ENCODE measurements at places on chromosomes 7 and 10. TPM values are rescaled to one million over a fixed set of nuclear protein-coding genes. Genes with fewer than 3 reads are reported as not detected.

GRCh38 chr7:40566879-40567278 is 432.1 kb downstream of the SUGCT start:
- DNase-seq: no peak

DNA sequence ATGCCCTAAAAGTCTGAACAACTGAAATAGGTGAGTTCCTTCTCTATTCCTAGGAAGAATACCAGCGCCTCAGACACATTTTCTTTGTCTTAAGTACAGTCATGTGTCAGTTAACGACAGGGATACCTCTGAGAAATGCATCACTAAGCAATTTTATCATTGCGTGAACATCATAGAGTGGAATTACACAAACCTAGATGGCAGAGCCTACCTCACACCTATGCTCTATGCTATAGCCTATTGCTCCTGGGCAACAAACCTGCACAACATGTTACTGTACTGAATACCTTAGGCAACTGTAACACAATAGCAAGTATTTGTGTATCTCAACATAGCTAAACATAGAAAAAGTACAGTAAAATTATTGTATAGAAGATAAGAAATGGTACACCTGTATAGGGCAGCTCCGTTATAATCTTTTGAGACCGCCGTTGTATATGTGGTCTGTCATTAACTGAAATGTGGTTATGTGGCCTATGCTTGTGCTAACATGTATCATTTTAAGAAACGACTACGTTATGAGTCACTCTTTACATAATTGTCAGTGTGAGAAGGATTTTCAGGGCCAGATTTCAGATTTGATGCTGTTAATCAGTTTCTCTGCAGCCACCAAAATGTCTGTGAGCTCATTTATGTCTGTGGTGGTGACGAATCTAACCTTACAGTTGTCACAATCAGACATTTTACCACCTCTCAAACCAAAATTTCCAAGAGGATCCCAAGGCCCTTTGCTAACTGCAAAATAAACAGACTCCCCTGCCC is 66.1 kb upstream of the STK17A start:
- DNase-seq: peak; percentile 12

DNA sequence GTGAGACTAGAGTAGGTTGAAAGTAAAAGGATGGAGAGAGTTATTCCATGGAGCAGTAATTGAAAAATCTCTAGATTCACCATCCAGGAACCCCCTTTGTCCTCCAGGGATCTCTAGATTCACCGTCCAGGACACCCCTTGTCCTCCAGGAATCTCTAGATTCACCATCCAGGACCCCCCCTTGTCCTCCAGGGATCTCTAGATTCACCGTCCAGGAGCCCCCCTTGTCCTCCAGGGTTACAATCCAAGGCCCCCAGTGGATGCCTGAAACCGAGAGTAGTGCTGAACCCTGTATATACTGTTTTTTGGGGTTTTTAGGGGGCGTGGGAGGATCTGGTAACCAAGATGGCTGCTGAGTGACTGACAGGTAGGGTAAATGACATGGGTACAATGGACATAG is 38.3 kb upstream of the PPP2R2D start:
- no peak for DNase-seq

DNA sequence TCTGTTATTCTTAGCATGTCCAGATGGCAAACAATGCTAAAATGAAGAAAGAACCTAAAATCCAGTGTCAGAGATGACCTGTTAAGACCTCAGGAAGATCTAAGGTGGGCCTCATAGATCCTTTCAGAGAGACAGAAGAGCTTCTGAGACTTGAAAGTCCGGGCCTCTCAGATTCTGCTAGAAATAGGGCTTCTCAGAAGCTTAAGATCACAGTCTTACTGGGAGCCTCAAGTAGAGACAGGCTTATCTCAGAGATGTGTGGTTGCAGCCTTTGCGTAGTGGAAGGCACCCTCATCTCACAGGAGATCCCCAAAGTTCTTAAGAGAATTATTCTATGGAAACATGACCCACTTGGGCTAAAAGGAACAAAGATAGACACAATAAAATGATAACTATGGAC is 642.8 kb downstream of the TNS3 start:
- DNase-seq: no peak

DNA sequence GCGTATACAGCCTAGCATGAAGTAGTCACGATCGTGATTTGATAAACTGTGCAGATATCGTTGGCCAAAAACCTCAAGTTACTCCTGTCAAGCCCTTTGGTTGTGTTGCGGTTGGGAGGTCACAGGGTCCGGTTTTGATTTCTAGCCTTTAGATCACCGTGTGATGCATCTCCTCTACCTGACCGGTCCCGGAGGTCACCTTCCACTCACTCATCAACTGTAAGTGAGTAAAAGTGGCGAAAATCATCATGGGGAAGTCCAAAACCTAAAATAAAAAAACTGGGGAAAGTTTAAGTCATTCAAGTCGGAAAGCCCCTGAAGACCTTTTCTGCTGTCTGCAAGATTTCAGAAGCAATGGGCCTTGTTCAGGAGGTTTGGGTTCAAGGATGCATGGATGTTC is 62.8 kb downstream of the ADARB2 start:
- no peak for DNase-seq

GRCh38 chr7:40546616-40547501 is 412.1 kb downstream of the SUGCT start:
- DNase-seq: no peak

FGFBP3 gene
- total RNA-seq: 1.5 TPM

GRCh38 chr10:16381083-16381482 is 55.7 kb upstream of the PTER start:
- DNase-seq: no peak

DNA sequence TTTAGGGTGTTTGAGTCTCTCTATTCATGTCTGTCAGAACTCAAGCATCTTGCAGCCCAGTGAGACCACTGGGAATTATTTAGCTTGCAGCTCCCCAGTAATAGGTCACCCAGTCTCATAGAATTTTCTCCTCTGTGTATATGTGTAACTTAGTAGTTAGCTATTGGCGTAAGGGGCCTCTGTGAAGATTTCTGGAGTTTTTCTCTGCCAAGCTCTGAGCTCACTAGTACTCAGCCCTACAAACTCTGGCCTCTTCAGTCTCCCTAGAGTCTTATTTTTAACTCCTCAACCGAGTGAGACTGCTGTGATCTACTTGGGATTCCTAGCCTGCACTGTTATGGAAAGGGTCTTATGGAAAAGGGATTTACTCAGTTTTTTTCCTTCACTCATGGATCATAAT is 90.2 kb downstream of the PPP1R9A start:
- DNase-seq: no peak

- no peak for DNase-seq
Measured at GRCh38 chr10:33534416-33534815, 199.9 kb upstream of the NRP1 start.

- DNase-seq: no peak
Measured at GRCh38 chr7:116340943-116341907, 130.9 kb downstream of the TES start.

DNA sequence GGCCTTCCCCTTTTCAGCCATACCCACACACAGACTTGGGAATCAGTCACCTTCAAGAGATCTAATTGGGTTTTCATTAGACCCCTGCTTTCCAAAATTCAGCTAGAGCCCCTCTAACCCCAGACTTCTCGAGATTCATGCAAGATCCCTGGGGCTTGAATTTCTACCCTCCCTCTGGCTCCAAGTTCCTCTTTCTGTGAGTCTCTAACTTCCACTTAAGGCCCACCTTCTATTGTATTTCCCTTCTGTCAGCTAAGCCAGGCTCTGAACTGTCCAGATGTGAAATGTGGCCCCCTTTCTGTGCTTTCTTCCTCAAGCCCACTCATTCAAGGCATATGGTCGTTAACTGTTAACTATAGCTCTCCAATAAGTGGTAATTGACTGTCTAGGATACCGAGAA is 132.2 kb downstream of the ZNF365 start:
- DNase-seq: no peak

- DNase-seq: no peak
Measured at GRCh38 chr10:64463406-64463805, 942.2 kb downstream of the REEP3 start.

PON1 gene
- total RNA-seq: not detected

GRCh38 chr10:6124666-6125065 is 35.8 kb downstream of the RBM17 start:
- DNase-seq: no peak

HECW1 gene
- not detected for total RNA-seq

DNA sequence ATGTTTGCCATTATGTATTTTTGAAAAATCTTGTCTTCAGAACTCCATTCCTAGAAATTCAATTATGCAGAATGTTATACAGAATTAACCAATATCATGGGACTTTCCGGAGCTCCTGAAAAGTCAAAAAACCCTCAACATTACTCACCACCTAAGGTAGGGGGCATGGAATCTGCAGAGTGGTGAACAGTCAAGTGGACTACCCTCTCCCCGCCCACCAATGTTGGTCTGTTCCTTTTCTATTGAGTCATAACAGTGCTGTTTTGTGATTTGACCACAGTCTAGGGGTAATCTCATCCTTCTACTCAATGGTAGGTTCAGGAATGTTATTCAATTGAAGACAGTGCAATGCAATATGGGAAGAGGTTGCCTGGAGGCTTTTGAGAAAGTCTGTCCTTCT is 130.5 kb upstream of the HABP2 start:
- no peak for DNase-seq

SPDYE6 gene
- total RNA-seq: not detected

CALCR gene
- total RNA-seq: not detected

GRCh38 chr10:36057180-36057579 is 415.1 kb upstream of the FZD8 start:
- no peak for DNase-seq

TMEM273 gene
- total RNA-seq: 28.0 TPM

DNA sequence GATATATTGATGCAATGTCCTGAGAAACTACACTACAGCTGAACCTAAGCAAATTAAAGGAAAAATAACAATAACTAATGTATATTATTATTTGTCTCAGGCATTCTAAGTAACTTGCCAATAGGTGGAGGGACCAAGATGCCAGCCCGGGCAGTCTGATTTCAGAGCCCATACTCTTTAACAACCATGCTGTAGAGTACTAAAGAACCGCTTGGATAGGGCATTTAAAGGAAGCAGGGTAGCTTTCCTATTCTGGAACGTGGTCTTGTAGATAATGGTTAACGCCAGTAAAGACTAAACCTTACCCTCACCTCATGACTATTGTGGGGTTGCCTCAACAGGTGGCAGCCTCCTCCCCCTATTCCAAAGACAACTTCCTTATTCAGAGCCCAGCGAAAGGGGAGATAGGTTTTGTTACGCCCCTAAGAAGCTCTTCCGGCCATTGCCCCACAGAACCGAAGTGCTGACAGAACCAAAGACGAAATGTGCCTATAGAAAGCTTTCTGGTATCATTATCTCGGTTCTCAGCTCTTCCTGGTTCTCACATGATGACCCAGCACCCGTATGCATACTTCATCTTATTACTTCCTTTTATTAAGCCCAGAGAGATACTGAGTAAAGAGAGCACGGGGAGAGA is 707 bp upstream of the C1GALT1 start:
- DNase-seq: peak; percentile 58

GRCh38 chr7:4261601-4261960 is 420.5 kb upstream of the FOXK1 start:
- no peak for DNase-seq

INA gene
- 0.35 TPM for total RNA-seq

NUTM2B gene
- total RNA-seq: 0.30 TPM

OR6V1 gene
- total RNA-seq: not detected

- no peak for DNase-seq
Measured at GRCh38 chr10:27366769-27367168, 126.2 kb upstream of the ACBD5 start.

GRCh38 chr10:6234371-6234770 is 31.6 kb downstream of the PFKFB3 start:
- no peak for DNase-seq

WDFY4 gene
- 0.07 TPM for total RNA-seq

FXYD4 gene
- total RNA-seq: not detected

GRCh38 chr10:24897326-24897926 is 55.0 kb downstream of the PRTFDC1 start:
- no peak for DNase-seq

GRCh38 chr10:29166713-29167112 is 122.2 kb upstream of the LYZL1 start:
- DNase-seq: no peak

IFIT2 gene
- total RNA-seq: 38.2 TPM

DNA sequence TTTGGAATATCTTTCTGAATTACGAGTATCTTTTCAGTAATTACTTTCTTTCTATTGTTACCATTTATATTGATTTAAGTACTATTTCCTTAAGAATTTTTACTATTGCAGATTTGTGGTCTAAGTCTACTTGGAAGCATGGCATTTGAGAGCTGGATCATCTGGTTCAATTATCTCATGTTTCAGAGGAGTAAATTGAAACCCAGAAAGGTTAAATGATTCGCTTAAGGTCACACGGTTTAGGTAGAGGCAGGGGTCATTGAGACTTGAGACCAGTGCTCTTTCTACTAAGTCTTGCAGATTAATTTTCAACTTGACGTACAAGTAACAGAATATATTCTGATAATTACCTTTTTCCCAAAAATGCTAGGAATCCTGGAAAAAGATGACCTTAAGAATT is 109.2 kb upstream of the GLCCI1 start:
- DNase-seq: no peak

DNA sequence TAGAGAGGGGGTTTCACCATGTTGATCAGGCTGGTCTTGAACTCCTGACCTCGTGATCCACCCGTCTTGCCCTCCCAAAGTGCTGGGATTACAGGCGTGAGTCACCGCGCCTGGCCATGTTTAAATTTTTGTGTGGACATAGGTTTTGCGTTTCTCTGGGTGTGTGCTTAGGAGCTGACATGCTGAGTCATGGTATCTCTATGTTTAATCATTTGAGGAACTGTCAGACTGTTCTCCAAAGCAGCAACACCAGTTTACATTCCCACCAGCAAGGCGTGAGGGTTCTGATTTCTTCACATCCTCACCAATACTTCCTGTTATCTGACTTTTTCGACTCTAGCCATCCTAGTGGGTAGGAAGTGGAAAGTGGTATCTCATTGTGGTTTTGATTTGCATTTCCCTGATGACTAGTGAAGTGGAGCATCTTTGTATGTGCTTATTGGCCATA is 153.7 kb downstream of the DNAJB6 start:
- peak; percentile 58 for DNase-seq

RTKN2 gene
- 4.8 TPM for total RNA-seq

- no peak for DNase-seq
Measured at GRCh38 chr7:19305698-19306097, 160.5 kb upstream of the FERD3L start.

GRCh38 chr10:23081891-23082290 is 13.5 kb upstream of the MSRB2 start:
- no peak for DNase-seq

DNA sequence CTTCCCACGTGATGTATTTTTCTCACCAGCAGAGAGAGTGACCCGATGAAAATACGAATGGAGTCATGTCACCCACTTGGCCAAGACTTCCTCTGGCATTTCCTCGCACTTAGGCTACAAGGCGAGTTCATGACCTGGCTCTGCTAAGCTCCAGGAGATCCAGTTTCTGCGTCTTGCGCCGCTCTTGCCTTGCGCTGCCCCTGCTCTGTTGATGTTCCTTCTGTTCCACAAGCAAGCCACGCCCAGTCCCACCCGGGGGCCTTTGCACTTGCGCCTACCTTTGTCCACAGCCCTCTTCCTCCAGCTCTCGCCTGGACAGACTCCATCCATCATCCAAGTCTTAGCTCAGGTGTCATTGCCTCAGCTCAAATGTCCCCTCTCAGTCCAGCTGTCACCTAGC is 116.3 kb upstream of the SHH start:
- DNase-seq: no peak

Measured in activated CD4-positive, alpha-beta T cell treated with anti-CD3 and anti-CD28 coated beads for 36 hours (primary cell).